Large intestine (tissue), 12 donors: ENCODE measurements at places on chromosomes 12 and 14. TPM values are rescaled to one million over a fixed set of nuclear protein-coding genes. Genes with fewer than 3 reads are reported as not detected.

DNA sequence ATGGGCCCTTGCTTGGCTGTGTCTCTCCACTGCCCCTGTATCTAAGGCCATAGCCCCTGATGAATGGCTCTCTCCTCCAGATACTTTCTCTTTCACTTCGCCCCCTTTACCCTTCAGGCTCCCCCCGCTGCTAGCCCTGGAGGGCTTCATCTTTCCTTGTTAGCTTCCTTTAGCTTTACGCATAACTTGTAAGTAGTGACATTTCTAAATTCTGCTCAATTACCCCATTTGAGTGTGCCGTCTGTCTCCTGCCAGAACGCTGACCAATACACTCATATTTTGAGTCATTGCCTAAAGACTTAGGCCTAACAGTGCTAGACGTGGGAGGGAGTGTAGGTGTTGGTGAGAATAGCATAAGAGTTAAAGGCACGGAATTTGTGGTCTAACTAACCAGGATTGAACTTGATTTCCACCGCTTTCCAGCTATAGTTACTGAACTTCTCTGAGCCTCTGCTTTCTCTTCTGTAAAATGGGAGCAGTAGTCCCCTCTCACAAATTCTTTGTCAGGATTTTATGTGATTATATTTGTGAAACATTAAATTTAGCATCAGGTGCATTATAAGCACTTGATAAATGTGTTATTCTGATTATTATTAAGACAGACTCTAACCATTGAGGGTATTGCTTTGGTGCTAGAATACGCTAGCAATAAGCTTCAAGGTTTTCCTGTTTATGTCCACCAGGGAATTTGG lies 129.3 kb downstream of the ZFP36L1 start:
- no peak for DNase-seq

DNA sequence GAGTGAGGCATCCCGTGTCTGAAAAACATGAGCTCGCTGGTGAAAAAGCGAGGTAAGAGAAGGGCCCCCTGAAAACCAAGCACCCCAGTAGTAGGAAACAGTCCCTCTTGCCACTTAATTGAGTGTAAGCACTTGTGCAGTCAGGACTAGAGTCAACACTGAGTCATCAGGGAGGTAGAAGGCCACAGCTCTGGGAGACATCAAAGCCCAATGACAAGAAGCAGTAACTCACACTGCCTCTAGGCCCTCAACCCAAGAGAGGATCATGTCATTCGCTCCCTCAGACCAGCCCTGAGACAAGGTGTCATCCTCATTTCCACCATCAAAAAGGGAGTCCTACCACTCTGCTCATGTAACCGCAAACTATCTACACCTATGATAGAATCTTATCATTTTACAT lies 17.8 kb downstream of the POMT2 start:
- no peak for DNase-seq

Gene FANCM
- polyA plus RNA-seq, result 3.7 TPM

DNA sequence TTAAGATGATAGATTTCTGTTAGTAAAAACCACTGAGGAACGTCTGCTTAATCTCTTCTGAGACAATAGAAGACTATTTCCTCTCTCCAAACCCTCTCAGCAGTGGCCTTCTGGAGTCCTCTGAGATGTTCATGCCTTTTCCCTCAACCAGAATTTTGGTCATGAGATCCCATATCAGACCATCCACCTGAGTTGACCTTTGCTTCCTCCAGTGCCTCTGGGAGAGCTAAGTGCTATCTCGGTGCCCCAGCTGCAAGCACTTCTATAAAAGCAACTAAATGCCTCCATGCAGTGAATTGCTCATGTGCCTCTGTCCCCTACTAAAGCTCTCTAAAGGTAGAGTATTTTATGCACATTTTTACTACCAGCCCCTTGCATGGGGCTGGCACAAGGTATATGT lies 172.8 kb upstream of the BCL2L14 start:
- no peak for DNase-seq

Gene RAD9B
- polyA plus RNA-seq, result 0.49 TPM

DNA sequence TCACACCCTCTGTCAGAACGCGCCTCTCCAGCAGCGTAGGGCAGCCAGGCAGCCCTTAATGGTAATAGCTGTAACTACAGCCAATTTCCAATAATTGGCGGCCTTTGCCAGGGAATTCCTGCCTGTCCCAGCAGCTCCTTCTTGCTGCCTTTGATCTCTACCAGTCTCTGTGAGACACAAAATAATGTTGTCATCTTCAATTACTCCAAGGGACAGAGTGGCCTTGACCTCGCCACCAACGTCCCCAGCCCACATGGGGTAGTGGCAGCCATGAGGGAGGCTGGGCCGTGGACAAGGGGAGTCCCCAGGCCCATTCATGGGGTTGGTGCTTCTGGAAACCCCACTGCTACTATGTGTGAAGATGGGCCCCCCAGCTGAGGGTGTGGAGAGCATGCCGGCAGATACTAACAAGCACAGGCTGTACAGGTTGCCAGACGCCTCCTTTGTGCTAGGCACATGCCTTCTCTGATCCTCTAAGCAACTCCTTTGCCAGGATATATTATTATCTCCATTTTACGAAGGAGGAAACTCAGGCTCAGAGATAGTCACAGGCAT lies 17.4 kb upstream of the CLMN start:
- no peak for DNase-seq

DNA sequence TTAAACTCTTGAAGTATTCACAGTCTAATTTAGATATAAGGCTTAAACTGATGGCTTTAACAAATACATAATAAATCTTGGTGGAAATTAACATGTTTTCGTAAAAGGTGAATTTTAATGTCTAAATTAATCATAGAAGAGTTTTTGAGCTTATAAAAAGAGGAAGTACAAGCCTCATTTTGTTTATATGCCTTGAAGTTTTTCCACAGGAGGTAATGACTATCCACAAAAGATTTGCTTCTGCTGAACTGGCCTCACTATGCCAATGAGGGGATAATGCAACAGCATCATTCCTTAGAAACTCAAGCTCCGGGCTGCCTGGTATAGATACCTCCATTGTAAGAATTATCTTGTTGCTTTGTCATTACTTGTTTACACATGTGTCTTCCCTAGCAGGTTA lies 175.6 kb downstream of the DUSP6 start:
- no peak for DNase-seq

GRCh38 chr14:70779667-70780066 lies 29.6 kb downstream of the MAP3K9 start:
- no peak for DNase-seq

Gene TMTC1
- polyA plus RNA-seq, result 4.0 TPM

DNA sequence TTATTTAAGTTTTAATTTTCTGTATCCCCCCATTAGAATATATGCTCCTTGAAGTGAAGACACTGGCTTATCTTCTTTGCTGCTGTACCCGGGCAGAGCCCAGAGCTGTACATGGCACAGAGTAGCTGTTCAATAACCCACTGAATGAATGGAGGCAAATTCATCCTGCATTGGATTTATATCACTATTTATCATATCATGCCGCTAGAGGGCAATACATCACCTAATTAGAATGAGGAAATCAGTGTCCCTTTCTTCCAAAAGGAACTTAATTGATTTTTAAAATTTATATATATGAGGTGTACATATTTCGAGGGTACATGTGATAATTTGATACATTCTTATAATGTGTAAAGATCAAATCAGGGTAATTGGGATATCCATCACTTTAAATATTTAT lies 89.2 kb upstream of the TMEM260 start:
- DNase-seq, result no peak

GRCh38 chr12:51192284-51192671 lies 19.3 kb upstream of the TFCP2 start:
- no peak for DNase-seq

- no peak for DNase-seq
These were observed 148.0 kb upstream of the G2E3 start for GRCh38 chr14:30410986-30411385.

GRCh38 chr14:95164506-95164905 lies 7.2 kb upstream of the DICER1 start:
- DNase-seq, result no peak

Gene GMPR2
- 85.9 TPM for polyA plus RNA-seq

DNA sequence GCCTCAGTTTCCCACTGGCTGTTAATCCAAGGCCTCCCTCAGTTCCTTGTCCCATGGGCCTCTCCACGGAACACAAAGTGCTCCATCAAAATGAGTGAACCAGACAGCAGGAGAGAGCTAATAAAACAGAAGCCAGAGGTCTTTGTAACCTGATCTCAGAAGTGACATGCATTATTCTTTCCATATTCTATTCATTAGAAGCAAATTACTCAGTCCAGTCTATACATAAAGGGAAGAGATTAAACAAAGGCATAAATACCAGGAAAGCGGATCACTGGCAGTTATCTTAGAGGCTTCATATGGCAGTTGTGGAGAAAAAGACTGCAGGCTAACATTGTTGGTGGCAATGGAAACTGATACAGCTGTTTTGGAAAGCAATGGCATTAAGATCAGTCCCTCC lies 170.6 kb upstream of the GARIN6 start:
- no peak for DNase-seq

Gene RFX4
- 0.13 TPM for polyA plus RNA-seq

- no peak for DNase-seq
These were observed 122.2 kb upstream of the CCDC175 start for GRCh38 chr14:59698793-59699192.

DNA sequence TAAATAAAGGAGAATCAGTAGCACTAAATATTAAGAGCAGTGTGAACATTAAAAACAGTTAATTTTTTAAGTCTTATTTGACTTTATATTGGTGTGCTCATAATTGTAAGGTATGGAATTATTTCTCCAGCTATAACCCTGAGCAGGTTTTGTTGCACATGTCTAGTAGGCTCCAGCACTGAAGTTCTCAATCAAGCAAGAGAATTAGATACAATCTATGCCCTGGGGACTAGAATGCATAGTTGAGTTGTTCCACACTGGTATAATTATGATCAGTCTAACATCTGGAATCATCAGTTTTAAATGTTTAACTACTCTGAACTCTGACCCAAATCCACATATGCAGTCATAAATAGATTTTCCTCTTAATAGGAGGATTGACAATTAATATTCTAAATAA lies 257.8 kb upstream of the ARHGAP5 start:
- no peak for DNase-seq

GRCh38 chr12:109715310-109716091 lies 1.9 kb downstream of the FAM222A start:
- DNase-seq, result no peak

Gene C1QL4
- 0.01 TPM for polyA plus RNA-seq

GRCh38 chr12:106584104-106585064 lies 1.6 kb downstream of the RFX4 start:
- DNase-seq, result no peak

- no peak for DNase-seq
These were observed 329.8 kb downstream of the MED13L start for GRCh38 chr12:115947696-115948062.

- DNase-seq, result no peak
These were observed 325.1 kb downstream of the BCL11B start for GRCh38 chr14:98946940-98947339.

Gene PPP2R5E
- polyA plus RNA-seq, result 22.4 TPM
